ENCODE measurements at places on chromosomes 12 and 14.

- no peak for DNase-seq
Observed at GRCh38 chr14:101256266-101256665, 305.0 kb upstream of the DIO3 start.

DNA sequence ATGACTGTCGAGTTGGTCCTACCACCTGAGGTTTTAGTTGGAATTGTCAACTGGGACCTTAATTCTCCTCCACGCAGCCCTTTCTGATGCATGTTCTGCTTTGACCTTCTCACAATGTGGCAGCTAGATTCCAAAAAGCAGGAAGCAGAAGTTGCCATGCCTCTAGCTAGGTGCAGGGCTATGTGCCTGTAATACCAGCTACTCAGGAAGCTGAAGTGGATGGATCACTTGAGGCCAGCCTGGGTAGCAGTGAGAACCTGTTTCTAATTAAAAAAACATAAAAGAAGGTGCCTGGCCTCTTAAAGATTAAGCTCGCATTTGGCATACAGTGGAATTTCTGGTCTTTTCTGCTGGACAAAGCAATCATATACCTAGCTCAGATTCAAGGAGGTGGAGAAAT is 77.1 kb downstream of the FGD4 start:
- no peak for DNase-seq

- no peak for DNase-seq
Observed at GRCh38 chr14:53016919-53017318, 66.1 kb upstream of the FERMT2 start.

DNA sequence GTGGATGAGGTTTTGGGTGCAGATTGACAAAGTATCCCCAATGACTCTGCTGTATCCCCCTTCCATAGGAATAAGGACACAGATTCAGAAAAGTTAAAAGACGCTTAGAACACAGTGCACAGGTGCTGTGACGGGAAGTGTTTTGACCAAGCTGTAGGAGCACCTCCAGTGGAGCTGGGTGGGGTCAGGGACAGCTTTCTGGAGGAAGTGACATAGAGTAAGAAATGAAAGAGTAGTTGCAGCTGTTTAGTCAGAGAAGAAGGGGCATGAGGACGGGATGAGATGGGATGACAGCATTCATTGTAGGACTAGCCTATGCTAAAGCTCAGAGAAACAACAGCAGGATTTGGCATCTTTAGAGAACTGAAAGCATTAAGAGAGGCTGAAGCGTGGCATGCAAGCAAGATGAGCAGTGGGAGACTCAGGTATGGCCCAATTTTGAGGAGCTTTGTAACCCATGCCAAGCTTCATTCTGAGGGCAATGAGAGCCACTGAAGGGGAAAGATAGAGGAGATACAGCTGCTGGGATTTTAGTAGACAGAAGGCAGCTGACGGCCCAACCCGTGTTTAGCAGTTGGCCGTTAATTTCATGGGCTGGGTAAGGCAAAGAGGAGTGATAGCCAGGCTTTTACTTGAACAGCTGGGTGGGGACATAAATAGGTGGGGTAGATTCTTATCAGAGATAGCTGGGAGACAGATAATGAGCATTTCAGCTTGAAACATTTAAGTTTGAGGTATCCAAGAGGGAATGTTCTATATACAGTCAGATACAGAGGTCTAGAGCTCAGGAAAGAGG is 131.8 kb upstream of the KRAS start:
- no peak for DNase-seq

GRCh38 chr12:27488479-27488878 is 35.5 kb upstream of the PPFIBP1 start:
- DNase-seq = no peak

DNA sequence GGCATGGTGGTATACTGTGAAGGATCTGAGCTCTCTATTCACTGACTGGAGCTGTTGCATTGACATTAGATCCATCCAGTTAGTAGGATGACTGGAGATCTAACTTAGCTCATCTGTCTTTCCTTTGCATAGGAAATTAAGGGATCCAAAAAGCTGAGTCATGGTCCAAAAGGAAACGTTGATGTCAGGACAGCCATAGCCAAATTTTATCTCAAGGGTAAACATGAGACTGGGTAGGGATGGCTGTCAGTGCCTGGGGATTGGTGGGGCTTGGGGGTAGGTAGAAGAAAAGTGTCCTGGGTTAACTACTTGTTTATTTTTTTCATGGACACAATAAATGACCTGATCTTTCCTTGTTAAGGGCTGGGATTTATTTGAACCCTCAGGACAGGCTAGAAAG is 4.6 kb downstream of the FAM177A1 start:
- DNase-seq = peak; percentile 82

- DNase-seq = no peak
Observed at GRCh38 chr12:88947486-88948043, 367.3 kb upstream of the KITLG start.

DNA sequence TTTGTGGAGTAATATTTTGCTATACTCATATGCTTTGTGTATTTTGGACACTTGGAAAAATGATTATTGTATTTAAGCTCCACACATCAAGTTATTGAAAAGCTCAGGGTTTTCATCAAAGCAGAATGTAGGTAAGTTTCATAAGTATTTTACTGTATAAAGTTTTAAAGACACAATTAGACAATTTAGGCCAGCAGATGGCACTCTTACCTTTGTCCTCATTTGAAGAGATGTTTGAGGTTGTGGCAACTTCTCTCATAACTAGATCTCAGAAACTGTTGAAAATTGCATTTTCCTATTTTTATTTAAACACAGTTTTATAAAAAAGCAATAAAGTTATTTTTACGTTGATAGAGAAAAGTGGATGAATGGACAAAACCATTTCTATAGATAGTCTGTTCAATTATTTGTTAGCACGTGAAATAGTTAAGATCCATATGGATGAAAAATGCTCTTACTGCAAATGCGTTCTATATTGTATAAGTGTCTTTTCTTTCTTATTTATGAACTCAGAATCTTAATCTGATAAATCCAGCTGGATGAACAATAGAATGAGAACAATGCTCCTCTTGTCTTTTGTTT is 300.0 kb downstream of the AEBP2 start:
- peak; percentile 77 for DNase-seq

- DNase-seq = no peak
Observed at GRCh38 chr14:91116913-91117588, 3.2 kb downstream of the DGLUCY start.

DNA sequence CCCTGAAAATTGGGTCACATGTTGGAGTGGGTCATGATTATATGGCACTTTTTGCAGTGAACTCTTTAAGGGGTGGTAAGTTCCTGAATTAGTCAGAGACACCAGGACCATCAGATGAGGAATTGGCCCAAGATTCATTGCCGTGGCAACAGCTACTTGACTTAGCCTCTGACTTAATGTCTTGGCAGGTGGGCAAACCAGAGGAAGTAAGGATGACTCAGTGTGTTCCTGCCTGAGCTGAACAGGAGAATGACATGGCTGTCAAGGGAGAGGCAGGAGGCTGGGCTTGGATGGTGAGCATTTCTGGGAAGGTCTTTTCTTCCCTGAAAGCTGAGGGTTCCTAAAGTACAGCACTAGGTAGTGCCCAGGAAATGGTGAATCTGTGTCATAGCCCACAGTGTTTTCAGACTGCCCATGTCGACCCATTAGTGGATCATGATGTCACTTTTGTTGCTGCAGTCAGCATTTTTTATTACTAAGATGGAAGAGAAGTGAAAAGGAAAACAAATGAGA is 170.1 kb upstream of the PWP1 start:
- peak; percentile 77 for DNase-seq

DNA sequence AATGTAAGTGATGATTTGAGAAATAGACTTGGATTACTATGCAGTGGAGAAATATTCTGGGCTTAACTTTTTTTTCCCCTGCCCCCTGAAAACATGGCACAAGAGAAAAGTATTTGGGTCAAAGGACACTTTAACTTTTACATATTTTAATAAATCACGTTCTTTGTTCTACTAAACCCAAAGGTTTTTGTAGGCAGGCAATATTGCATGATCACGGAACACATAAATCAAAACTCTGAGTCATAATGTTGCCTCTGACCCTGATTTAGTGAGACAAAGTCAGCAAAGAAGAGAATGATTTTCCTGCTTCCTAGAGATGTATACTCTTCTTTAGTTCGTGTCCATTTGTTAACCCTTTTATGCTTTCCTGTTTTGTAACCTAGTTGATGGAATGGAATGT is 38.0 kb downstream of the ABCD2 start:
- no peak for DNase-seq

DNA sequence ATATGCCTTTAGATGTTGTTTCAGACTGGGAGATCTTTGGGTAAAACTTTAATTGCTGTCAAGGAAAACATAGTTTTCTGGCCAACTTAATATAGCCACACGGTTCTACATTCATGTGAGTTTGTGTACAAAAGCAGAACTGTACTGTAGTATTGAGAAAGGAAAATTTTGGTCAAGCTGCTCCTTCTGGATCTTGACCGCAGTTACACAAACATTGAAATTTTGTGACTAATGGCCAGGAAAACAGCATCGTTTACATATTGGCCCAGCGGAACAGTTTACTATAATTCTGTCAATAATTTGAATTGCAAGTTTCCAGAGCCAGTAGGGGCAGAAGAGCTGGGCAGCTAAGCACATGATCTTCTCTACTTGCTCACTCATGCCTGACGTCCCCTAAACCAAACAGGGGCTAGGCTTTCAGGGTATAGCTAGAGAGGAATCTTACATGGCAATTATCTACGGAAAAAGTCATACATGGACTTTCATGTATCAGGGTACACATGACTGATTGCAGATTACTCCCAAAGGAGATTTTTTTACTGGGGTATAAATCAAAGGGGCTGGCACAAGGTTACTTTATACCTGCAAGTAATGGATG is 11.4 kb upstream of the ART4 start:
- DNase-seq = peak; percentile 69

- DNase-seq = no peak
Observed at GRCh38 chr12:86837246-86837645, 581.1 kb upstream of the MGAT4C start.

GRCh38 chr14:90255871-90256270 is 482 bp upstream of the PSMC1 start:
- DNase-seq = no peak

GRCh38 chr12:130701402-130701744 is 14.7 kb downstream of the RIMBP2 start:
- DNase-seq = no peak

GRCh38 chr12:113467502-113468364 is 3.9 kb downstream of the LHX5 start:
- no peak for DNase-seq

GRCh38 chr12:114402084-114402717 is 3.7 kb downstream of the TBX5 start:
- peak; percentile 63 for DNase-seq

DNA sequence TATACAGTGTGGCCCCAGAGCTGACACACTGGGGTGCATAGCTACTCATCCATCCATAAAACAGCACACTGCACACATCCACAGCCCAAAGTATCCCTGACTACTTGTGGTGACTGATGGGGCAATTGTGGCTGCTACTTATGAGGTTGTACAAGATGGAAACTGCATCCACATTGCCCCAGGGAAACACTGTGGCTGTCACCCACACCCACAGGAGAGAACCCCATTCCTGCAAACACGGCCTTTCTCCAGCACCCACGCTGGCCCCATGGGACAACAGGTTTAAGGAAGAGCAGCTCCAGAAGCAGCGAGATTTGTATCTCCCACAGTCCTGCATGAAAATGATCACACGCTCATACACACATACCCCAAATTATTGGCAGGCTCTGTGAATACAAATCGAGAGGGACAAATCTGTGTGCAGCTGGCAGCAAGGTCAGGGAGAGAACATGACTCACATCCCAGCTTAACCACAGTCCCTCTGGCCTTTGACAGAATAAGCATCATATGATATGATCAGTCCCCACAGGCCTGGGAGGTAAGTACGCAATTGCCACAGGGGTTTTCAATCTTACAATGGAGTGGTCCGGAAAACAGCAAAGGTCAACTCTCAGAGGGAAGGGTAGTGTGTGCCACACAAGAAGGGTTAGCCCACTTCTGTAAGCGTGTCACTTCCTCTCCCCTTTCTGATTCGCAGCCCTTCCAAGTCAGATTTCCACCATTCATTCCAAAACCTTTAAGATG is 61.9 kb downstream of the ESR2 start:
- DNase-seq = peak; percentile 87

GRCh38 chr14:95250936-95251335 is 68.8 kb downstream of the CLMN start:
- no peak for DNase-seq

DNA sequence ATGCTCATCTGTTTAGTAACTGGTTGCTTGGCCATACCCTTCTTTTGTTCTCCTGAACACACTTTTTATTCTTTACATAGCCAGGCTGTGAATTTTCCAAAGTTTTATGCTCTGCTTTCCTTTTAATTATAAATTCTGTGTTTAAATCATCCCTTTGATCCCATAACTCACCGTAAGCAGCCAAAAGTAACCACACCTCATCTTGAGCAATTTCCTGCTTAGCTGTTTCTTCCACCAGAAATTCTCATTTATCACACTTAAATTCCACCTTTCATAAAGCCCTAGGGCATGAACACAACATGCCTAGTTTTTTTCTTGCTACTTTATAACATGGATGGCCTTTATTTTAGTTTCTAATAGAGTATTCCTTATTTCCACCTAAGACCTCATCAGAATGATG is 510.7 kb downstream of the C12orf50 start:
- DNase-seq = no peak

DNA sequence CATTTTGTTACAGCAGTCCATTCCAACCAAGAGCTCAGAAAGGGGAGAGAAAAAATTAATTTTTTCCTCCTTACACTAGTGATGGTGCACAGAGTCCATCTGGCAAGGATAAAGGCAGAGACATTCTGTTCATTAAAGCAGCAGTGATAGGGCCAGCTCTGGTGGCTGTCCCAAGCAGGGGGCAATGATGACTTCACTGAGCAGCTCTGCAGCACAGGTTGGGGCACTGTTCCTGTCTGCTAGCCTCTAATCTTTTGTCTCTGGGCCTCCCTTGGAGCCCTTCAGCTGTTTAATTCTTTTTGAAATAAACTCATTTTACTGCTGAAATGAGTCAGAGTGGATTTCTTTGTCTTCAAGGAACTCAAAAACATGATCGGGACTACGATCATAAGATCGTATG is 200.9 kb upstream of the PLXNC1 start:
- no peak for DNase-seq

GRCh38 chr14:41604721-41605531 is 1.8 kb upstream of the LRFN5 start:
- DNase-seq = peak; percentile 4

DNA sequence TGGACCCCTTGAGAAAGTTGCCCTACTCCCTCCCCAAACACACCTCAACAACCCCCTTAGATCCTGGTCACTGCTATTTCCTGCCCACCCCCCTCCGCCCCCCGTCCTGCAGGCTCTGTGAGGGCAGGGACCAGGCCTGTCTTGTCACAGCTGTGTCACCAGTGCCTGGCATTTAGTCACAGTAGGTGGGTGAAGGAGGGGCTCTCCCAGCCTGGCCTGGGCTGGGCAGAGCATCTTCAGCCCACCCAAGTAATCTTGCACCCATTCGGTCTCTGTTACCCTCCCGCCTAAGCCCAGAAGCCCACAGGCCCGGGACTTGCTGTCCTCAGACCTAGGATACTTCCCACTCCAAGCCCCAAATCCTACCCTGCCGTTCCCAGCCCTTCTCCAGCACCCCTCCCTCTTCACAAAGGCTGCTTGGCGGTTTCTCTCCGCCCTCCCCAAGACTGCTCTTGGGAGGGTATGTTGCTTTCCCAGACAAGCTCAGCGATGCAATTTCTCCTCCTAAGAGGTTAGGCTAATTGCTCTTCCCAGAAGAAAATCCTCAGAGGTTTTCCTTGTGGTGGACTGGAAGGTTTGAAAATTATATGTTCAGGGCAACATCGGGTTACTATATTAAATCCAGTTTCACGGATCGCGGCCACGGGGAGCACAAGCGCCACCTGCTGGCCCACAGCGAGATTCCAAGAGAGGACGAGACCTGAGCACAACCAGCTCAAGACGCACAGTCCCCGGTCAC is 50.8 kb upstream of the ZFP36L1 start:
- DNase-seq = peak; percentile 68

GRCh38 chr12:6899837-6900519 is 4.6 kb upstream of the LRRC23 start:
- peak; percentile 53 for DNase-seq

All from EH (cell line).